ENCODE measurements at places on chromosomes 2 and 18.

- DNase-seq: no peak
Measured at GRCh38 chr2:33495683-33496082, 19.2 kb downstream of the RASGRP3 start.

- DNase-seq: no peak
Measured at GRCh38 chr2:104855221-104856085, 1.5 kb downstream of the POU3F3 start.

GRCh38 chr18:36149514-36150289, 20.0 kb downstream of the ELP2 start:
- DNase-seq: no peak

DNA sequence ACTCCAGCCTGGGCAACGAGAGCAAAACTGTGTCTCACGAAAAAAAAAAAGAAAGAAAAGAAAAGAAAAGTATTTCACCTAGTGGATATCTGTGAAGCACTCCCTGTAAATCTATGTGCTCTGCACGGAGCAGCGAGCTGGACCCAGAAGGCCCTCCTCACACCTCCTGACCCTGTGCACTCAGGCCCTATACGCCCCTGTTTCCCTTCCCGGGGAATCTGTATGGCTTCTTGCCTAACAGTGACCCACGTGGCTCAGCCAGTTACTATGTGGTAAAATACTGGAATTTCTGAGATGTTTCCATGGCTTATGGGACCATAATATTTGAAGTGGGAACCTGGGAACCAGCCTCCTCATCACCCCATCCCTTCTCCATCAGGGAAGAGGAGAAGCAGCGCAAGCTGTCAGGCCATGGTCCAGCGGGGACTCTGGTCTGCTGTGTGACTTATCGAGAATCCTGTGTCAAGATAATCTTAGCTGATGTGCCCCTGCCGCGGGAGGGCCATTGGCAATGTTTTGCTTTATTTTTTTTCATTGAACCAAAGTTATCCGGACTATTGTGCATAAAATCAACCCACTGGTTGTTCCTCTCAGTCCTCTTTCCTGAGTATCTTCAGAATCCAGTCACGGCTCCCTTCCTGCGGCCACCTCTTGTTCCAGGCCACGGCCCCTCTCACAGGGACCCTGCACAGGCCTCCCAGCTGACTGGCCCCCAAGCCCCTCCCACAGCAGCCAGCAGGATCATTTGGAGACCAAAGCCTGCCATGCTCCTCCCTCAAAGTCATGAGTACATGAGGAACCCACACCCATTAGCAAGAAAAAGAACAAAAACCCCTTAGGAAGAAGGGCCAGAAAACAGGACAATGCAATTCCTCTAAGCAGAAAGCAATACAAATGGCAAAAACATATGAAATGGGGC, 30.6 kb downstream of the SDC1 start:
- DNase-seq: no peak

DNA sequence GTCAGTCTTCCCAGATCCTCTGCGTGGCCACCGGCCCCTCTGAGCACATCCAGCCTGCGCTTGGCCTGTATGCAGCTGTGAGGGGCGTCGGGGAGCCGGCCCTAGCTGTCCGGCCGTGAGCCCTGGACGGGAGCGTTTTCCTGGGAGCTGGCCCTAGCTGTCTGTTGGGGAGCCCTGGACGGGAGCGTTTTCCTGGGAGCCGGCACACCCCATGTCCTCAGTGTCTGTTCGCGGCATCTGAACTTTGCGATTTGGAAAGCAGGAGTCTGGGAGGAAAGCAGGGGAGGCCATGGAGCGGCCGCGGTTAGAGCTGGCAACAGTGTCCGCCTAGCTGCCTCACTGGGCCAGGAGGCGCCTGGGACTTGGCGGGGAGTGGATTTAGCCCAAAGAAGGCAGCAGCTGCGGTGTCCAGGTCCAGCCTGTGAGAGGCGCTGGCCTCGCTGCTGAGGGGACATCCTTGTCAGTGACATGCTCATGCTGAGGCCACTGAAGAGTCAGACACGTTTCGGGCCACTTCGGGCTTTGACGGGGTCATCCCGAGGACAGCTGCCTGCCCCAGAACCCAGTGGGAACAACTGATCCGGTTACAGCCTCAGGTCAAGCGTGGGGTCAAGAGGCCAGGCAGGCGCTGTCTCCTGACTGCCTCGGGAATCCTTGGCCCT, 75.8 kb downstream of the KCNG2 start:
- no peak for DNase-seq

- peak; percentile 73 for DNase-seq
Measured at GRCh38 chr2:196278491-196278911, 107.1 kb upstream of the STK17B start.

GRCh38 chr2:191566344-191566743, 111.6 kb upstream of the NABP1 start:
- DNase-seq: peak; percentile 76

GRCh38 chr2:144421606-144422510, 98.1 kb downstream of the ZEB2 start:
- DNase-seq: no peak

GRCh38 chr2:43293744-43294695, 67.6 kb upstream of the ZFP36L2 start:
- DNase-seq: peak; percentile 99

DNA sequence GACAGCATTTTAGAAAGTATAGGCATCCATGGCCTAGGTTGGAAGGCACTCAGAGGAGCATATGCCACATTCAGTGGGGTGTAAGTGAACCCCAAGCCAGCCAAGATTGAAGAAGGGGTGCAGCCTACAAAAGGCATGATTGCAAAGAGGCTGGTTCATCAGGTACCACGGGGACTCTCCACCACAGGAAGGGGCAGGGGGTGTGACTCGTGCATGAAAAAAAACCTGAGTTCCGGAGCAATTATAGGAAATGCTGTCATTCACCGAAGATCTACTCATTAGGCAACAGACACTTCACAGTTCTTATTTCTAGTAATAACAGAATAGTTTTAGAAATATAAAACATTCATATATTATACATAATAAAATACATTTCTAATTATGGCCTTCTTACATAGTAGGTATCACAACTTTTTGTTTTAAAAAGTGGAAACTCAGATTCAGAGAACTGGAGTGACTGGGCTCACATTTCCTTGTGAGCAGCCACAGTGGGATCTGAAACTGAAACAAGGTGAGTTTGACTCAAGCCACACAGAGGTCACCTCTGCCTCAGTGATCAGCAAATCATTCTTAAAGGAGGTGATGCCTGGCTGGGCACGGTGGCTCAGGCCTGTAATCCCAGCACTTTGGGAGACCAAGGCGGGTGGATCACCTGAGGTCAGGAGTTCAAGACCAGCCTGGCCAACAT, 188.4 kb upstream of the GYPC start:
- DNase-seq: no peak

- DNase-seq: peak; percentile 73
Measured at GRCh38 chr2:177550264-177551200, 158.0 kb downstream of the AGPS start.
